NCI-H1105 (cell line): ENCODE measurements at places on chromosomes 7 and 10.

- no peak for DNase-seq
Observed at GRCh38 chr7:121490309-121490708, 94.2 kb upstream of the FAM3C start.

DNA sequence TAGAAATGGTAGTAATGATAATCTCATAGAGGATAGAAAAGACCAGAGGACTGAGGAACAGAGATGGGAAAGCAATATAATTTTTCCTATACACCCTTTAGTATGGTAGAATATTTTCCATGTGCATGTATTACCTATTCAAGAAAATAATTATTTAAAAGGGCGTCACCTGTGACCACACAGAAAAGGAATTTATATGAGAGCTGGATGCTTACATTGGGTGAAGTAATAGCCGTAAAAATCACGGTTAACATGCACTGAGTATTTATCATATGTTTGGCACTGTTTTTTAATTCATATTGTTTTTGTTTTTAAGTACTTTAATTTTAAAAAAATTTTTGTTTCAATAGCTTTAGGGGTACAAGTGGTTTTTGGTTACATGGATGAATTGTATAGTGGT, 195.1 kb downstream of the IPMK start:
- DNase-seq = no peak

DNA sequence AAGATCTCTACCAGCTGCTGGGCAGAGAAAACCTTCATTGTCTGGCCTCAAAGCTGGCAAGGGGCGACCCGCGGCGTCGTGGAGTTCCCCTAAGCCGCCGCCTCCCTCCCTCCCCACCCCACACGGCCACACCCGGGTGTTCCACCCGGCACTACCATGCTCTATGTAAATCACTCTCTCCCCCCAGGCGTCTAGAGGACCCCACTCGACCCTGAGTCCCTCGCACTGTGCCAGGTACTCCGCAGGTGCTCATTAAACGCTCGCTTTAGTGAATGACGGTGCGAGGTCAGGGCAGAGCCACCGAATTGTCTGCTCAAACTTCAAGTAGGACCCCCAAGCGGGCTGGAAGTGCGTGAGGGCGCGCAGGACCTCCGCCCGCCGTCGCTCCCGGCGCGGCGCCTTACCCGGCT, 628 bp downstream of the PARP12 start:
- no peak for DNase-seq

GRCh38 chr10:102200751-102201640, 25.1 kb upstream of the ELOVL3 start:
- DNase-seq = no peak

DNA sequence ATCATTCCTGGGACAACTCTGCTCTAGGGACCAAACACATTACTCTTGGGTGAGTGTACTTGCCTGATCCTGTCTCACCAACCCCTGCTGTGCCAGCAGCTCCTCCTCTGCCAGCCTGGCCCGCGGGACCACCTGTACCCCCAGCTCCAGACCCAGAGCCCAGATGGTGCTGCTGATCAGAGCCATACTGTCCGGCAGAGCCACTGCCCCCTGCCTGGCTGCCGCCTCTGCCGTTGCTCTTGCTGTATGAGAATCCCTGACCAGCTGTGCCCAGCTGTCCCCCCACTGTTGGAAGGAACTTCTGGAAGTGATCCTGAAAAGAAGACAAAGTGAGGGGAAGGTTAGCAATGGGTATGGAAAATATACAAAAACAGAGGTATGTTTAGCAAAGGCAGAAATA, 6.9 kb downstream of the MYOZ1 start:
- DNase-seq = no peak
